ENCODE measurements at places on chromosomes 11 and 22.

GRCh38 chr22:50027639-50028537, 15.3 kb upstream of the IL17REL start:
- H3K4me3 ChIP-seq: no peak overlapping the region
- no peaks in the 10 kb centered on the region for H3K36me3 ChIP-seq
- peak; percentile 38 for DNase-seq

DNA sequence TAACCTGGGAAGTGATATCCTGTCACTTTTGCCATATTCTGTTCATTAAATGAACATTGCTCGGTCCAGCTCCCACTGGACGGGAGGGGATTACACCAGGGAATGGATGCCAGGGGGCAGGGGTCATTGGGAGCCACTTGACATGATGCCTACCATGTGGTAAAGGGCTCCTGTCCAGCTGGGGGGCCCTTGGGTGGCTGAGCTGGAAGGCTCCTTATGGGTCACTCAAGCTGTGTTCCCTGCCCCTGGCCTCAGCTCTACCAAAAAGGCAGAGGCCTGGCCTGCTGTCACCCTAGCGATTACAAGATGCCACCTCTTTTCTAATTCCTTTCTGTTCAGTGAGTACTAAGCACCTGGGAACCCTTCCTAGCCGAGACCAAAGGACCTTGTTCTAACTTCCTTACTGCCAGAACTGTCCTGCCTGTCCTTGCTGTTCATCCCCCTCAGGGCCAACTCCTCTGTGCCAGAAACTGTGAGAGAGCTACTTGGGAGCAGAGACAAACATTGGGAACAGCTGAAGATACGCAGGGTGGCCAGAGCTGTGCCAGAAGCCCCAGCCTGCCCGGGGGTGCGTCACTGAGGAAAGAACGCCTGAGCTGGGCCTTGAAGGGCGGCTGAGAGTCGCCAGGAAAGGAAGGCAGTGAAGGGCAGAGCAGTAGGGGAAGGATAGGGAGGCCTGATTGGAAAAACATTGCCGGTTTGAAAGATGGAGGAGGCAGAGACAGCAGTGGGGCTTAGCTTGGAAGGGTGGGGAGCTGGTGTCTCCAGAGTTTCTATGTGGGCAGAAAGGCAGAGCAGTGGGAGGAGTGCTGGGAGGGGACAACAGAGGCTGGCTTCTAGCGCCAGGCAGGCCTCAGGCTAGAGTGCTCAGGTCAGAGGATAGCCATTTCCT, 12.7 kb upstream of the UVRAG start:
- H3K4me1 ChIP-seq: peaks cover 26% of the 10 kb centered on the region
- DNase-seq: no peak
- no peaks in the 10 kb centered on the region for H3K36me3 ChIP-seq
- no peaks in the 10 kb centered on the region for H3K27me3 ChIP-seq
- no peak overlapping the region for H3K4me3 ChIP-seq
- H3K27ac ChIP-seq: no peak overlapping the region

GRCh38 chr11:17601676-17602075, 54.6 kb downstream of the OTOG start:
- no peaks in the 10 kb centered on the region for H3K4me1 ChIP-seq
- DNase-seq: no peak
- H3K27ac ChIP-seq: no peak overlapping the region
- no peaks in the 10 kb centered on the region for H3K27me3 ChIP-seq
- H3K4me3 ChIP-seq: no peak overlapping the region

DNA sequence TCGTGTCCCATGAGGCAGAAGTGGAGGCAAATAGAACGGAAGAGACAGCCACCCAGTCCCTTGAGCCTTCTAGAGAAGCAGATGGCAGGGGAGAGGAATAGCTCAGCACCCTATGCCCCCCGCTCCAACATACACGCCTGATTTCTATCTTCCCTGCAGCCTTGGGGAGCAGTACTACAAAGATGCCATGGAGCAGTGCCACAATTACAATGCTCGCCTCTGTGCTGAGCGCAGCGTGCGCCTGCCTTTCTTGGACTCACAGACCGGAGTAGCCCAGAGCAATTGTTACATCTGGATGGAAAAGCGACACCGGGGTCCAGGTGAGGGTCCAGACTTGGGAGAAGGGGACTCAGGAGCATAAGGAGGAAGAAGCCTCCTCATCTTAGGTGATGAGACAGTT, 6.6 kb downstream of the DPF2 start:
- DNase-seq: no peak
- no peaks in the 10 kb centered on the region for H3K27me3 ChIP-seq
- peaks cover 62% of the 10 kb centered on the region for H3K36me3 ChIP-seq

DNA sequence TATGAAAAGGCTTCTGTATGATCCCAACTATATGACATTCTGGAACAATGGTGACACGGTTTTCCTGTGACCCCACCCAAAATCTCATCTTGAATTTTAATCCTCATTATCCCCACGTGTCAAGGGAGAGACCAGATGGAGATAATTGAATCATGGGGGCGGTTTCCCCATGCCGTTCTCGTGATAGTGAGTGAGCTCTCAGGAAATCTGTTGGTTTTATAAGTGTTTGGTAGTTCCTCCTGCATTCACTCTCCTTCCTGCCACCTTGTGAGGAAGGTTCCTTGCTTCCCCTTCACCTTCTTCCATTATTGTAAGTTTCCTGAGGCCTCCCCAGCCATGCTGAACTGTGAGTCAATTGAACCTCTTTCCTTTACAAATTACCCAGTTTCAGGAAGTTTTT, 53.1 kb upstream of the TSPAN18 start:
- H3K27ac ChIP-seq: no peak overlapping the region
- peaks cover 9% of the 10 kb centered on the region for H3K4me1 ChIP-seq
- H3K27me3 ChIP-seq: no peaks in the 10 kb centered on the region
- DNase-seq: no peak
- H3K36me3 ChIP-seq: no peaks in the 10 kb centered on the region
- H3K4me3 ChIP-seq: no peak overlapping the region

DNA sequence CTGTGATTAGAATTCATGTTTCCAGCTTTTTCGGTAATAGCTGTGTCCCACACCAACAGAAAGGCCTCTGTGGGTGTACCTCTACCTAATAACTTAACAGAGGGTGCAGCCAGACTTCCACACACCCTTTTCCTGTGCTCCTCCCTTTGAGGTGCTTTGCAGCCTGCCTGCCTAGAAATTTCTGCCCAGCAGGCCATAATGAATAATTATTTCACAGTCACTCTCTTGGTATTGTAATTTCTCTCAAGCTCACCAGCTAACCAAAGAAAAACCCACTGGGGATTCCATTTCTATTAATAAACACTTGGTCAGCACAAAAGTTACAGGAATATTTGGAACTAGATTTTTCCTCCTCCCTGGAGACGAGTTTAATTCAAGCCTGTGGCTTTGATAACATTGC, 13.3 kb downstream of the WT1 start:
- no peak overlapping the region for H3K27ac ChIP-seq
- peaks cover 23% of the 10 kb centered on the region for H3K4me1 ChIP-seq
- no peak for DNase-seq
- H3K27me3 ChIP-seq: peaks cover 16% of the 10 kb centered on the region
- H3K4me3 ChIP-seq: no peak overlapping the region
- H3K36me3 ChIP-seq: no peaks in the 10 kb centered on the region

- DNase-seq: no peak
- no peaks in the 10 kb centered on the region for H3K36me3 ChIP-seq
- no peaks in the 10 kb centered on the region for H3K27me3 ChIP-seq
Measured at GRCh38 chr22:43832393-43833265, 20.5 kb upstream of the EFCAB6 start.

DNA sequence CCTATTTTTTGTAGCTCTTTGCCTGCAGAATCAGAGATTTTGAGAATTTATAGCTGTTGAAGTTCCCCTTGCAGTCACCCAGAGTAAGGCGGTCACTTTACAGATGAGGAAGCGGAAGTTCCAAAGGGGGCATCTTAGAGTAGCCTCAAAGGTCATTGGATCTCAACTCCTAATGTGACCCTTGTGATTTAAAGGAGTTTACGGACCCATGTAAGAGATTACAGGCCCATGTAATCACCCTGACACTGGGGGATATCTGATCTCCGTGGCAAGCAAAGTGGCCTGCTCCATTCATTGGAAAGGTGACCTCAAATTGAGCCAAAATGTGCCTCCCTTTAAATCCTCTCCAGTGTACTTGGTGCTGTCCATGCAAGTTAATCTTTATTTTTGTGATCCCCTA, 15.7 kb downstream of the P2RX3 start:
- peaks cover 3% of the 10 kb centered on the region for H3K27me3 ChIP-seq
- no peaks in the 10 kb centered on the region for H3K36me3 ChIP-seq
- H3K4me3 ChIP-seq: no peak overlapping the region

- no peaks in the 10 kb centered on the region for H3K4me1 ChIP-seq
- no peak for DNase-seq
- no peaks in the 10 kb centered on the region for H3K27me3 ChIP-seq
- peaks cover 81% of the 10 kb centered on the region for H3K36me3 ChIP-seq
- H3K4me3 ChIP-seq: no peak overlapping the region
Measured at GRCh38 chr11:65291613-65292012, 23.1 kb upstream of the CDC42EP2 start.

GRCh38 chr22:37148742-37149665, 712 bp downstream of the IL2RB start:
- peak overlapping the region; percentile 78 for H3K4me3 ChIP-seq
- peaks cover 63% of the 10 kb centered on the region for H3K4me1 ChIP-seq
- no peak for DNase-seq
- no peaks in the 10 kb centered on the region for H3K27me3 ChIP-seq

DNA sequence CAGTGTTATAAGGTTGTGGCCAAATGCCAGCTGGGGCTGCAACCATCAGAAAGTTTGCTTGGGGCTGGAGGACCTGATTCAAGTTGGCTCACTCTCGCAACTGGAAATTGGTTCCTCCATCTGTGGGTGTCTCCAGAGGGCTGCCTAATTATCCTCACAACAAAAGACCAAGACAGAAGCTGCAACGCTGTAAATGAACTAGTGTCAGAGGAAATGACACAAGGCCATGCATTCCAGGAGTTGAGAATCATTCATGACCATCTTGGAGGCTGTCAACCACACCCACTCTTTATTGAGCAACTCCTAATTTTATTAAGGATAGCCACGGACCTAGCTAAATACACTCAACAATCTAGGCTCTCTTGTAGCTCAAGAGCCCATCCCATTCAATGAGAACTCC, 1060.8 kb downstream of the OPCML start:
- H3K27me3 ChIP-seq: peaks cover 5% of the 10 kb centered on the region
- no peaks in the 10 kb centered on the region for H3K36me3 ChIP-seq
- H3K27ac ChIP-seq: no peak overlapping the region
- no peak for DNase-seq
- H3K4me1 ChIP-seq: no peaks in the 10 kb centered on the region

DNA sequence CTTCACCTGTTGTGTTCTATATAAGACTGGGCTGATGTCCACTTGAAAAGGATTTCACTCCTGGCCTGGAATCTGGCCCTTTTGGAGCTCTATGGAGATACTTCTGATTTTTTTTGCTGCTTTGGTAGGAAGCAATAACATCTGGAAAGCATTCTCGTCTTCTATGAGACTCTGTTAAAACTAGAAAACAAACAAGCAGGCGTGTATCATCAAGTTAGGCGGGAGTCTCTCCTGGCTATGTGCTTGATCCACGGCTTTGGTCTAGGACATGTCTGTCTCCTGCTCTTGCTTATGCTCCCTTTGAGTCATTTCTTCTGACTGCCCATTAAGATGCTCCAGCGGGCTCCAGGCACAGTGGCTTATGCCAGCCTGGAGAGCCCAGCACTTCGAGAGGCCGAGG, 121.4 kb upstream of the TTC12 start:
- no peak overlapping the region for H3K27ac ChIP-seq
- no peak overlapping the region for H3K4me3 ChIP-seq
- H3K27me3 ChIP-seq: peaks cover 7% of the 10 kb centered on the region
- H3K4me1 ChIP-seq: no peaks in the 10 kb centered on the region

GRCh38 chr11:95485115-95485900, 254.3 kb upstream of the SESN3 start:
- no peak for DNase-seq
- H3K27ac ChIP-seq: no peak overlapping the region
- no peaks in the 10 kb centered on the region for H3K27me3 ChIP-seq
- H3K4me1 ChIP-seq: no peaks in the 10 kb centered on the region
- H3K4me3 ChIP-seq: no peak overlapping the region

GRCh38 chr22:41021613-41022454, 70.6 kb upstream of the EP300 start:
- peak overlapping the region; percentile 64 for H3K27ac ChIP-seq
- no peaks in the 10 kb centered on the region for H3K27me3 ChIP-seq
- H3K36me3 ChIP-seq: no peaks in the 10 kb centered on the region

DNA sequence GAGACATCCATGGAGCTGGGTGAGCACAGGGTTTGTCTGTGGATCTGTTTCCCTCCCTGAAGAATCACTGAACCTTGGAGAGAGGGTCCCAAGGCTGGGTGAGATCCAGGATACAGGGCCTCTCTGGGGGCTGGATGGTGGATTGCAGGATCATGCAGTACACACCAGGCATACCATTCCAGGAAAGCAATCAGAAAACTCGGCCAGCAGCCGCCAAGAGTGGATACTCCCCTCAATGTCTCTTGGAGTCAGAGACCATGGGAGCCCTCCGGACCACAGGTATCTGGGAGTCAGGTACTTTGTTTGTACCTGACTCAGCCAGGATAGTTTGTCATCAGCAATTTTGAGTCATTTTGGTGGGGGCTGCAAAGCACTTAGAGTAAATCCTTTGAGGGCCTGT, 14.6 kb upstream of the SYT13 start:
- H3K4me1 ChIP-seq: no peaks in the 10 kb centered on the region
- no peak overlapping the region for H3K27ac ChIP-seq
- DNase-seq: no peak
- H3K27me3 ChIP-seq: no peaks in the 10 kb centered on the region

DNA sequence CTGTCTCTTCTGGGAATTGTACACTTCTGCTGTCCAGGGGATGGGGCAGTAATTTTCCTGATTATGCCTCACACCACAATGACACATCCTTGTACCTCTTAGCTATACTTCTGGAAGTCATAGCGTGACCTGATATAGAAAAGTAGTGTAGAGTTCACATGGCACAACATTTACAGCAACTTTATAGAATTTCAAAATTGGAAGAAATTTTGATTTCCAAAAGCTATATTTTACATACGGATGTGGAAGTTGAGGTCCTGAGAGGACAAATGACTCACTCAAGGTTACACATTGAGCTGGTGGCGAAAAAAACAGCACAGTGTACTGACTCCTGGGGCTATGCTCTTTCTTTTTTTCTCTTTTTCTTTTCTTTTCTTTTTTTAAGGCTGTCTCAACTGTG, 6.3 kb upstream of the CYP2R1 start:
- DNase-seq: no peak
- no peaks in the 10 kb centered on the region for H3K36me3 ChIP-seq
- peaks cover 4% of the 10 kb centered on the region for H3K4me1 ChIP-seq
- H3K27ac ChIP-seq: no peak overlapping the region

All from CD4-positive, alpha-beta T cell (primary cell).